ENCODE measurements at places on chromosomes 3 and 15.

- DNase-seq = peak; percentile 62
Measured at GRCh38 chr3:105842943-105843342, 25.9 kb downstream of the CBLB start.

GRCh38 chr3:182810574-182811268 lies 17.4 kb downstream of the ATP11B start:
- peak; percentile 58 for DNase-seq

DNA sequence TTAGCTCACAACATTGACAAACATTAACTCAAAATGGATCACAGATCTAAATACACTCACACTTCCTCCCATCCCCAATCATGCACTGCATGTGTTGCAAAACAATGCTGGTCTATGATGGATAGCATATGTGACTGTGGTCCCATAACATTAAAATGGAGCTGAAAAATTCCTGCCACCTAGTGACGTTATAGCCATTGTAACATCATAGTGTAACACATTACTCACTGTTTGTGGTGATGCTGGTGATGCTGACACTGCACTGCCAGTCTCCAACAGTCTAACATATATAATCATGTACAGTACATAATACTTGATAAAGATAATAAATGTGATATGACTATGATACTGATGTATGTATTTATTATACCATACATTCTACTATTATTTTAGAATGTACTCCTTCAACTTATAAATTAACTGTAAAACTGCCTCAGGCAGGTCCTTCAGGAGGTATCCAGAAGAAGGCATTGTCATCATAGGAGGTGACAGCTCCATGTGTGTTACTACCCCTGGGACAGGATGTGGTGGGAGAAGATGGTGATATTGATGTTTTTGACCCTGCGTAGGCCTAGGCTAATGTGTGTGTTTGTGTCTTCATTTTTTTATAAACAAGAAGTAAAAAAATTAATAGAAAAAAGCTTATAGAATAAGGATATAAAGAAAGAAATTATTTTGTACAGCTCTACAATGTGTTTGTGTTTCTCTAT lies 41.3 kb downstream of the TXNRD3 start:
- DNase-seq = peak; percentile 11

DNA sequence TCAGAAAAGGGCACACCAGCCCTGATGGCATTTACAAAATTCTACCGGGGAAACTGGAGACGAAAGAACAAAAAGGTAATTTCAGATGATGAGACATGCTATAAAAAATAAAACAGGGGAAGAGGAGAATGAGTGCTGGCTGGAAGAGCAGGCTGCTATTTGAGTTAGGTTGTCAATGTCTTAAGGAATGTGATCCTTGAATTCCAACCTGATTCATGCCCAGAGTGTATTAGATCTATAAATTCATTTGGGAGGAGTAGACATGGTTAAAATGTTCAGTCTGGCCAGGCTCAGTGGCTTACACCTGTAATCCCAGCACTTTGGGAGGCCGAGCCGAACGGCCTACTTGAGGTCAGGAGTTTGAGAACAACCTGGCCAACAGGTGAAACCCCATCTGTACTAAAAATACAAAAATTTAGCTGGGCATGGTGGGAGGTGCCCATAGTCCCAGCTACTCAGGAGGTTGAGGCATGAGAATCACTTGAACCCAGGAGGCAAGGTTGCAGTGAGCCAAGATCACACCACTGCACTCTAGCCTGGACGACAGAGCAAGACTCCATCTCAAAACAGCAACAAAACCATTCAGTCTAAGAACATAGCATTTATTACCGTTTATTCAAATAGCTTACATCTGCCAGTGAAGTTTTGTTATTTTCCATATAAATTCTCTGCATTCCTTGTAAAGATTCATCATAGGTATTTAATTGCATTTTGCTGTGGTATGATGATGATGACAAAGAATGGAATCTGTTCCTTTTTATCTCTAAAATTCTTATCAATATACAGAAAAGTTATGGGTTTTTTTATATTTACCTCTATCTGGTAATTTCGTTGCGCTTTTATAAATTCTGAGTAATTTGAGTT lies 126.7 kb upstream of the NR2E3 start:
- DNase-seq = peak; percentile 57

DNA sequence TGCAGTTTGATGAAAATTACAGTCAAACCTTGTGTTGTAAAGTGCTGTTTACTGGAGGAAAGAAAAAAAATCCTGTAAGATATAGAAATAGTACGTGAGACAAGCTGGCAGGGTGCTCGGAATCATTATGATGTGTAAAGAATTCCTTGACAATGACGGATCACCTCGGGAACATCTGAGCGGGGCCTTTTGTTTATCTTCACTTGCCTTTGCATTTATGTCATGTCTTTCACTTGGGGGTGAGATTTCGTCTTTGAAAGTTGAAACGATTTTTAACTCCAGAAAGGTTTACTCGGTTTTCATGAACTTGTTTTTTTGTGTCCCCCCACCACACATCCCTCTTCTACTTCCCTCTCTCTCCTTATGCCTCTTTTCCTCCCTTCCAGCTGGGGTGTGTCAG lies 128.3 kb upstream of the VEPH1 start:
- DNase-seq = no peak

DNA sequence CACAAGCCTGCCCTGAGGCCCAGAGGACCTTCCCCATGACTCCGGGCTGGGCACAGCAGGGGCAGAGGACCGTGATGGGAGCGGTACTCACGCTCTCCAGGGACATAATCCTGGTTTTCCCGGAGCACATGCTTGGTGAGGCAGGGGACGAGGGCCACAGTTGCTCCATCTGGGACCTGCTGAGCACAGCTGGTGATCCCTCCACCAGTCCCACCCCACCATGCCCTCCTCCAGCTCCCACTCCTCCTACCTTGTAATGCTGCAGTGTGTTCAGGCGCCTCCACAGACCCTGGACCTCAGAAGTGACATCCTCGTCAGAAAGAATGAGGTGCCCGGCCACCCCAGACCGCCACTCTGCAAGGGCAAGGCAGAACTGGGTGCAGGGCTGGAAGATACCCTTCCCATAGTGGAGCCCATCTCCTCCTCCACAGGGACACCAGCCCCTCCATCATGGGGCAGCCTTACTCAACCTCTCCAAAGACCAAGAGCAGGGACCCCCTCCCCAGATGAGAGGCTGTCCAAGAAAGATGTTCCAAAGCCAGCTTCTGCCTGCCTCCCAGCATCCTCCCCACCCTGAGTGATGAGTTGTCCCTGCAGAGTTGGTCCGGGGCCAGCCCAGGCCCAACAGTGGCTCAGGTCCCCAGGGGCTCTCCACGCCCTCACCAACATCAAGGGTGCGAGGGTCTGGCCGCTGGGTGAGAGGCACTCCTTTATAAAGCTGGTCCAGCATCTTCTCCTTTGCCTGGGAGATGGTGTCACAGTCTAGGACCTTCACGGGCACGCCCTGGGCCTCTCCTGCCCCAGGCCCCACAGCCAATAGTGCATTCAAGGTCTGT lies 19.5 kb downstream of the PLXNB1 start:
- no peak for DNase-seq

GRCh38 chr3:1710663-1711062 lies 388.0 kb upstream of the CNTN4 start:
- DNase-seq = no peak

DNA sequence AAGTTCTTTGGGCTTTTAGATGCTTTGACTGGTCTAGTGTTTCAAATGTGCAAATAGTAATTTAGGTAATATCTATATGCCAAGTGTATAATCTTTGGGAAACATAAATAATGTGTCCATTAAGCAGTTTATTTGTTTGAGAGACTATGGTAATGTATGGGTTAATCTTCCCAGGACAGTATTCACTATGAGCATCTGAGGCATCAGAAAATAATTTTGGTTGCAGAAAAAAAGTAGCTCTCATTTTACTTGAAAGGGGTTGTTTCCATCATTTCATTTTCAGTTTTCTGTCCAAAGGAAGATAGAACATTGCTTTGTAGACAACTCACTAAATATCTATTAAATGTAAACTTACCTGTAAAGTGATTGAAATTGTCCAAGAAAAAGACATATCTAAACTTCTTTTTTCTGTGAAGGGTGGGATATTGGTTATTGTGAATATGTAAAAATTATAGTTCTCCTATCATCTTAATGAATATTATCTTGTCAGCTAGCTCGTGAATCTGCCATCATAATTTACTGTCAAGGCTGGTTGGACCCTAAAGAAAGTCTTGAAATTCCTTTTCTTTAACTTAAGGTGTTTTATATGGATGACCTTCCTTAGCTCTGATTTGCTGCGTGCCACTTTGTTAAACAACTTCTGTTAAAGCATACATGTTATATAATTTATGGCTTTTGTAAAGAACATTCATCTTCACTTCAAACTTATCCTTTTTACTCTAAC lies 108.8 kb downstream of the EPHA3 start:
- DNase-seq = peak; percentile 17

DNA sequence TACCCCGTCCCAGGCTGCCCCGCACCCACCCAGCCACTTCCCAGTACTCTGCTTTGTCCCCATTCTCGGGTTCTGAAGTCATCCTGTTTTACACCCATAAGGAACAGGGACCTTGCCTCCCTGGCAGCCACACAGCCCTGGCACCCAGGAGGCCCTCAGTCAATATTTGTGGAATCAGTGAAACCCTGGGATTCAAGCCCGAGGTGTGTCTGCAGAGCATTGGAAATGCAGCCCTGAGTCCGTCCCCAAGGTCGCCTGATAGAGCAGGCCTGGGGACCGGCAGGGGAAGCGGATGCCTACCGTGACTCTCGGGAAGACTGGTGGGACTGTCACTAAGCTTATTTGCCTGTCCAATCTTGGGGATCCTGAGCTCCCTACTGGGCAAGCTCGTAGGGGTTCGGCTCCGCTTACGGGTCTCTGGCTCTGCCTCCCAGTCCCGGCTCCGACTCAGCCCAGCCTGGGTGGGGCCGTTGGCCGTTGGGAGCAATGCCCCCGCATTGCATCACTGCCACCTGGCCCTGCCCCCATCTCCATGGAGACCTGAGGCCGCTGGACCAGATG lies 64.4 kb upstream of the TAMM41 start:
- DNase-seq = no peak

DNA sequence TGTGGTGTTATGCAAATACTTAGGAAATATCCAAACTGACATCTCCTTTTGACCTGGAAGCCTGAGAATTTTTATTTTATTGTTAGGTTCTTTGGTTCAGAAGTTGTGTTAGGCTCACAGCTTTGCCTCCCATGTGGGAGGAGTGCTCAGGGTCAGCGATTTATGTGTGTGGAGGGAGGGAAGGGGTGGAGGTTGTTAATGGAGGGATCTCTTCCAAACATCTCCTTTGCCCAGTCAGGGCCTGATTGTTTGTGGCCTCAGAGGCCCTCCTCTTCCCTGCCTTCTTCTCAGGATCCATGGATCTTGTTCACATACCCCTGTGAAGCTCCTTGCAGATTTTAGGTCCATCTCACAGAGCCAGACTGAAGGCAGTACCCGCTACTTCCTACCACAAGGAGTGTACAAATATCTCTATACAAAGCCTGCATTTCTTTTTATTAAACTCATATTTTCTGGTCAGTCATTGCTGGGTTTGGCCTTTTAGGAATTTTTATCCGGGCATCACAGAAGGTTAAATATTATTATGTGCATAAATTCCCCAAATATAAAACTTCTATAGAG lies 40.3 kb downstream of the BBX start:
- no peak for DNase-seq

DNA sequence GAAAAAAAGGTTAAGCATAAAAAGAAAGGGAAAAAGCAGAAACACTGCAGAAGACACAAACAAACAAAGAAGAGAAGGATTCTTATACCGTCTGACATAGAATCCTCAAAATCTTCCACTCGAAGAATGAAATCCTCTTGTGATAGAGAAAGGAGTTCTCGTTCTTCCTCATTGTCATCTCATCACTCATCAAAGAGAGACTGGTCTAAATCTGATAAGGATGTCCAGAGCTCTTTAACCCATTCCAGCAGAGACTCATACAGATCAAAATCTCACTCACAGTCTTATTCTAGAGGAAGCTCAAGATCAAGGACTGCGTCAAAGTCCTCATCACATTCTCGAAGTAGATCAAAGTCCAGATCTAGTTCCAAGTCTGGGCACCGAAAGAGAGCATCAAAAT lies 16.5 kb upstream of the ZBTB47 start:
- no peak for DNase-seq

- no peak for DNase-seq
Measured at GRCh38 chr15:76333720-76334437, 2.7 kb upstream of the ISL2 start.
